ENCODE measurements at places on chromosomes 7 and 10.

GRCh38 chr7:75626954-75627353, 111.8 kb downstream of the HIP1 start:
- DNase-seq = no peak

GRCh38 chr10:99345350-99345749, 16.2 kb downstream of the CNNM1 start:
- DNase-seq = no peak

GRCh38 chr7:105261689-105262088, 127.0 kb downstream of the SRPK2 start:
- peak; percentile 73 for DNase-seq

DNA sequence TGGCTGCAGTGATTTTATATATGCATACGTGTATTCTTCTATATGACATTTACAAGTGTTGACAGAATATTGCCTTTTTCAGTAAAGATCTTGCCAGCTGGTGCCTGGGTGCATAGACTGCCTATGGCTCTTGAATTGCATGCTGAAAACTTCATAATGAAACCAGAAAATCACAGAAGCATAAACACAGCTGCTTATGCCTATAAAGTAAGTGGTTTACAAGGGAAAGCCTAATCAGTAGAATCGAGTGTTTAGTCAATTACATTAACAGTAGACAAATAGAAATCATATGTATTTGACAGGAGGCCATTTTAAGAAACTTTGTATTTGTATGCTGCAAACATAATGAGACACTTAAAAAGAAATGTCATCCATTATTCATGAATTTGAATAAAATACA, 82.5 kb downstream of the TMEM168 start:
- DNase-seq = no peak

DNA sequence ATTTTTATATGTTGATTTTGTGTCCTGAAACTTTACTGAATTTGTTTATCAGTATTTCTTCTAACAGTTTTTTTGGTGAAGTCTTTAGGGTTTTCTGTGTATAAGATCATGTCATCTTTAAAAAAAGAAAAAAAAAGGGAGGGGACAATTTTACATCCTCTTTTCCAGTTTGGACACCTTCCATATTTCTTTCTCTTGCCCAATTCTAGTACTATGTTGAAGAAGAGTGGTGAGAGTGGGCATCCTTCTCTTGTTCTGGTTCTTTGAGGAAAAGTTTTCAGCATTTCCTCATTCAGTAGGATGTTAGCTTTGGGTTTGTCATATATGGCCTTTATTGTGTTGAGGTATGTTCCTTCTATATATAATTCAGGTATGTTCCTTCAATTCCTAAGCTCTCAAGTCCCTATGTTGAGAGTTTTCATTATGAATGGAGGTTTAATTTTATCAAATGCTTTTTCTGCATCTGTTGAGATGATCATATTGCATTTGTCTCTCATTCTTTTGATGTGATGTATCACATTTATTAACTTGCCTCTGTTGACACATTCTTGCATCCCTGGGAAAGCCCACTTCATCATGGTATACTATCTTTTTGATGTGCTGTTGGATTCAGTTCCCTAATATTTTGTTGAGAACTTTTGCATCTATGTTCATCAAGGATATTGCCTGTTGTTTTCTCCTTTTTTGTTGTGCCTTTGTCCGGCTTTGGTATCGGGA, 12.1 kb downstream of the TAS2R40 start:
- no peak for DNase-seq

GRCh38 chr7:114110666-114111065, 191.9 kb upstream of the PPP1R3A start:
- DNase-seq = no peak

GRCh38 chr10:132575320-132576201, 38.0 kb downstream of the INPP5A start:
- DNase-seq = no peak

DNA sequence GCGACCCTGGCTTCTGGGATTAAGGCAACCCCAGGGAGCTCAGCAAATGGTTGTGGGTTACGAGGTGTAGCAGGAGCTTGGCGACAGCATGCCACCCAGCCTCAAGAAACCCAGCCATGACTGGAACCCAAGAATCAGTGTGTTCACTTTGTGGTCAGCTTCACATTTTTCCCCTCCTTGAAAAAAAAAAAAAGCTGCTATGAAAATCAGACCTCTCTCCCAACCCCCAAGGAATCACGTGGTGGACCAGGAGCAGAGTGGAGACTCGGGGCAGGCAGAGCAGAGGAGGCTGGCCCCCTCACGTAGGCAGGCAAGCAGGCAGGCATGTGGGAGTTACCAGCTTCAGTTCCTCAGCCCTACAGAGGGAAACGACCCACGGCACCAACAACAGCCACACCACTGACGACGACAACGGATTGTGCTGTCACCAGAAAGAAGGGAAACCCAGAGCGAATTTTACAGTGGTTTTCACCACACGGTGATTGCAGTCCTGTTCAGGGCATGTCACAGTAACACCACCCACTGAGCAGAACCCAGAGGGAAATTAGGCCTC, 203.4 kb downstream of the SLC25A13 start:
- DNase-seq = no peak

DNA sequence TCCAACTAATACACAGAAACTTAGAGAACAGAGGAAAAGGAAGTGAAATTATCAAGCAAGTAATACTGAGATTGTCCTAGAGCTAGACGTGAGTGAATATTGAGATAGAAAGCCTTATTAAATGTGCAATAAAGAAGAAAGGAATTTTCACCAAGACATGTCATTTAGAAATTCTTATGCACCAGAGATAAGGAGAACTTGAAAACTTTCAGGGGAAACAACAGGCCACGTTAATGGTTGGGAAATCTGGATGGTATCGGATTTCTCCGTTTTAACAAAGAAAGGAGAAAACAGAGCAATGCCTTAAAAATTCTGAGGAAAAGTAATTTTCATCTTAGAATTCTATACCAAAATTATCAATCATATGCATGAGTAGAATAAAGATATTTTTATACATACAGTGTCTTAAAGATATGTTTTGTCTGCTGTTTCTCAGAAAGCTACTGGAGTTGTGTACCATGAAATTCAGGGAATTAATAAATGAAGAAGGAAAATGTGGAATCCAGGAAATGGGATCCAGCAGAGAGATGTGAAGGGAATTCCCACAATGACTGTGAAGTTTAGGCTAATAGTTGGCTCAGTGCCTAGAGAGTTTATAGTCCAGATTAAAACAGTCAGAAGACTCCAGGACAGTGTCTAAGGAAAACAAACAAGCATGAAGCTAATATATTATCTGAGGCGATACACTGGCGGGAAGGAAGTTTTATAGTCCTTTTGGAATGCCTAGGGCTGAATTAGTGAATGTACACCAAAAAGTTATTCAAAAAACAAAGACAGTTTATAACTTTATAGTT, 159.5 kb downstream of the PPP1R9A start:
- peak; percentile 30 for DNase-seq

GRCh38 chr7:138382862-138383565, 77.0 kb upstream of the TRIM24 start:
- DNase-seq = no peak

DNA sequence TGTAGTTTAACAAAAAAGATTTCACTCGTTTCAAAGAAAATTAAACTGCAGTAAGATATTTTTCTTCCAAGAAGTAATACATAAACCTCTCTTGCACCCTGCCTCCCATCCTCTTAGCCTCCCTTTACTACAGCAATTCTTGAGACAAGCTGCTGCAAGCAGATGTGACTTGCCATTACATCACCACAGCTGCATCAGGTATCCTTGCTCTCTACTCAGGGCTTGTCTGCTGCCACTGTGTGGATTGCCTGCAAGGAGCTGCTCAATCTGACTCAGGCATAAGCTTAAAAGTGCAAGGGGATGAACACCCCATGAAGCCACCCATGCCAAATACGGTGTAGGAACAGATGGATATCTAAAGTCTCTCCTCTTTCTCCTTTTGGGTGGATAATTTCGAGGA, 609.9 kb downstream of the DNAJB9 start:
- no peak for DNase-seq

DNA sequence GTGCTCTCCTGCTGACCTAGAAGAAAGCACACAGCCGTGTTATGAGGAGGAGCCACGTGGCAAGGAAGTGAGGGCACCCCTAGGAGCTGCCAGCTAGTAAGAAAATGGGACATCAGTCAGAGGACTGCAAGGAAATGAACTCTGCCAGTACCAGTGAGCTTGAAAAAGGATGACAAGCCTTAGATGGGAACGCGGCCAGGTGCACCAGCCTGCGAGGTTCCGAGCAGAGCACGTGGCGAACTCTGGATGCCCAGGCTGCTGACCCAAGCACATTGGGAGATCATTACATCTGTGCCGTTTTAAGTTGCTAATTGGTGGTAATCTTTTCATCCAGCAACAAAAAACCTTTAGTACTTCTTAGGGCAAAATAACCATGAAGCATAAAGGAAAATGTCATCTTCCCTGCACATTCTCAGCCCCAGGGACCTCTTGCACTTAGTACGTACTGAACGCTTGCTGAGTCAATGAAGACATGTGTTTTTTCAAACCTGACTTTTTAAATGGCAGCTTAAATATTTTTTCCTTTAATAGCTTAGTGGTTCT, 69.4 kb downstream of the AMZ1 start:
- DNase-seq = no peak

- no peak for DNase-seq
Measured at GRCh38 chr7:157691586-157692459, 355.0 kb downstream of the DNAJB6 start.

DNA sequence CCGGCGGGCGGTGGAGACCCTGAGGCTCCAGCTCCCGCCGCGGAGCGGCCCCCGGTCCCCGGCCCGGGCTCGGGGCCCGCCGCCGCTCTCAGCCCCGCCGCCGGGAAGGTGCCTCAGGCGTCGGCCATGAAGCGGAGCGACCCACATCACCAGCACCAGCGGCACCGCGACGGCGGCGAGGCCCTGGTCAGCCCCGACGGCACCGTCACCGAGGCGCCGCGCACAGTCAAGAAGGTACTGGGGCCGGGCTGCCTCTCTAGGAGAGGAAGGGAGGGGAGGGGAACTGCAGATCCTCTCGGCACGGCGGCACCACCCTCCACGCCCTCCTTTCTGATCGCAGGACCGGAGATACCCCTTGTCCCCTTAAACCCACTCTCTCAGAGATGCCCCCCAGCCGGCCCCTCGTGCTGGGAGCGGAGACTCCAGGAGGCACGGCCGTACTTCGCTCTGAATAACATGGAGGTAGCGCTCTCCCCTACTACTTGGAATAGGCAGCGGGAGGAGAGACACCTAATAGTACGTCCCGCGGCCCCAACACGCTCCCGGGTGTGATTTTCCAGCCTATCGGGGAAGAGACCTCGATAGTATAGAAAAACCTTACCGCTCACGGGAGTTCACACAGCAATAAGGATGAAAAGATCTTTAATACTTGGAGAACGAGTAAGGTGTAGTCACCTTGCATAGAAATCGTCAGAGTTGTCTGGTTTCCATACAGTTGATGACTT, 538 bp downstream of the AHCYL2 start:
- DNase-seq = peak; percentile 77

DNA sequence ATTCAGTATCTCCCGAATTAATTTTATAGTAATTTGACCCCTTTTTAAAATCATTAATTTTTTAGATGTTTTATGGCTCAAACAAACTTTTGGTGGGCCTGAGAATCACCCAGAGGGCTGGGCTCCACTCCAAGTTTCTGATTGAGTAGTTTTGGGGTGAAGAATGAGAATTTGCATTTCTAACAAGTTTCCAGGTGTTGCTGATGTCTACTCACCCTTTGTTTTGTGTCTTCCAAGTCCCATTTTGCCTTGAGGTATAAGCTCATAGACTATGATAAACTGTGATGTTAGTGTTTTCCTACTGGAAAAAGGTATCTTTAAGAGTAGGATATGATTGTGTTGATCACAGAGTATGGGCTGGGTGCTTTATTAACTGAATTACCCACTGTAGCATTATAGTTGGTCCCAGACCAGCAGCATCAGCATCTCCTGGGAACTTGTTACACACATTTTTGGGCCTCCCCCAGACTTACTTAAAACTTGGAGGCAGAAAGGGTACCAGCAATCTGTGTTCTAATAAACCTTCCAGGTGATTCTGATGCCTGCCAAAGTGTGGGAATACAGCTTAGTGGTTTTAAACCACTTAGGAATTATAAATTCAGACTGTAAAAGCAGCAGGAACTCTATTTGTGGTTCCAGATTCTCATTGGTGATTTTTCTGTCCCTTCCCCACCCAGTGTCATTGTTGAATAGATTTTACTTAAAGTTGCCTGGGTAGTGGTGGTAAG, 19.1 kb downstream of the ZNRF2 start:
- DNase-seq = peak; percentile 41

- peak; percentile 39 for DNase-seq
Measured at GRCh38 chr7:149772956-149773434, 393 bp downstream of the ZNF467 start.

GRCh38 chr7:2738766-2739549, 51.0 kb downstream of the AMZ1 start:
- no peak for DNase-seq

DNA sequence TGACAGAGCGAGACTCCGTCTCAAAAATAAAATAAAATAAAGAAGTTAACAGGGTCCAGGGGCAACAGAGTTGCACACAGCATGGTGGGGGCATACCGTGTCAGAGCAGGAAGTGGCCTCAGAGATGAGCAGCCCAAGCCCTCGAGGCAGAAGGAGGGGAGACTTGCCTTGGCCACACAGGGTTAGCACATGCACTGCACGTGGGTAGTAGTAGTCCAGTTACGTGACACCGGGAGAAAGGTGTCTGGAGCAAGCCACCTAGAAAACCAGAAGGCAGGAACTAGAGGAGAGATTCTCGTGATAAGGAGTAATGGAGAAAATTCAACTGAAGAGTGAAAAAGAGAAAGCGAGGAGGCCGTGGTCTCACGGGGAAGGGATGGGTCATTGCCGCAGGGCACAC, 9.8 kb upstream of the DENND2A start:
- DNase-seq = no peak

GRCh38 chr7:100208911-100209408, 10.8 kb upstream of the PVRIG start:
- DNase-seq = no peak

DNA sequence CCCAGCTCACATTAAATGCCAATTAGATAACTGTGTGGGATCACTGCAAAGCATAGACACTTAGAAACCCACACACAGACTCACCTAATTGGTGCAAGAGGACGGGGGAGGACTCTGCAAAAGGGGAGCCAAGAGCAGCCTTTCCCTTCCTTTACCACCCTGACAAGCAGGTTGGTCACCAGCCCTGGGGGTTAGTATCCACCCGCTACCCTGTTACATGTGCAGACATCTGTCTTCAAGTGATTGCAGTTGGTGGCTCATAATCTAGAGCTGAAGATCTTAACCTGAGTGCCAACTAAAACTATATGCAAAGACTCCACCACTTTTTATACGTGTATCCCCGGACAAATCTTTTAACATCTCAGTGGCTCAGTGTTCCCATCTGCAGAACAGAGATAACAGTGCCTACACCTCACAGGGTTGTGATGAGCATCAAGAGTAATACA, 56.9 kb downstream of the SORBS1 start:
- DNase-seq = no peak
